Kidney glomerular epithelial cell (primary cell): ENCODE measurements at places on chromosomes 4 and X.

DNA sequence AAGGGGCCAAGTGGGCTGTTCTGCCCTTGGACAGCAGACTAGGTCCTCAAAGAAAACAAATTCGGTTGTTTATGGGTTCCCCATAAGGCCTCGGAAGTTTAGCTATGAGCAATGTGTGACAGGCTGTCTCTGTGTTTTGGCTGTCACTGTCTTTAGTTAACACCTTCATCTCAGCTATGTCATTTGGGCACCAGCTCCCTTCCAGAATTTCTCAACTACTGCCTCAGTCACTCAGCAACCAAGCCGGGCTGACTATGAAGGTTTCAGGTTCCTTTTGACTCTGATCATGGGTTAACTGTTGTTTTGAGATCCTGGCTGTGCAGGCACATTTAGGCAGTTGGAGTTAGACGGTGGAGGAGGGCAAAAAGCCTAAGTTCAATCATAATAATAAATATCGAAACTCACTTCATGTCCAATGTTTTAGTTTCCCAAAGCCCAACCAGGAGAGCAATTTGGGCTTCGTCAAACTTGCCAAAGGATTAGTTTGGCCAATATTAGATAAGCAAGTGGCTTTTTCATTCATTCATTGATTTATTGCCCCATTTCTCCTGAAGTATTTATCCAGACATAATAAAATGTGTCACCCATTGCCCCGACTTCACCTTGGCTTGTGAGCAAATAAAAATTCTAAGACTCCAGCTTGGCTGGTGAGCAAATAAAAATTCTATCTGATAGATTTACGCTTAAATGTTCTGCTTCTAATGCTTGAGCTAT lies 9.1 kb upstream of the PAGE1 start:
- no peak for DNase-seq

DNA sequence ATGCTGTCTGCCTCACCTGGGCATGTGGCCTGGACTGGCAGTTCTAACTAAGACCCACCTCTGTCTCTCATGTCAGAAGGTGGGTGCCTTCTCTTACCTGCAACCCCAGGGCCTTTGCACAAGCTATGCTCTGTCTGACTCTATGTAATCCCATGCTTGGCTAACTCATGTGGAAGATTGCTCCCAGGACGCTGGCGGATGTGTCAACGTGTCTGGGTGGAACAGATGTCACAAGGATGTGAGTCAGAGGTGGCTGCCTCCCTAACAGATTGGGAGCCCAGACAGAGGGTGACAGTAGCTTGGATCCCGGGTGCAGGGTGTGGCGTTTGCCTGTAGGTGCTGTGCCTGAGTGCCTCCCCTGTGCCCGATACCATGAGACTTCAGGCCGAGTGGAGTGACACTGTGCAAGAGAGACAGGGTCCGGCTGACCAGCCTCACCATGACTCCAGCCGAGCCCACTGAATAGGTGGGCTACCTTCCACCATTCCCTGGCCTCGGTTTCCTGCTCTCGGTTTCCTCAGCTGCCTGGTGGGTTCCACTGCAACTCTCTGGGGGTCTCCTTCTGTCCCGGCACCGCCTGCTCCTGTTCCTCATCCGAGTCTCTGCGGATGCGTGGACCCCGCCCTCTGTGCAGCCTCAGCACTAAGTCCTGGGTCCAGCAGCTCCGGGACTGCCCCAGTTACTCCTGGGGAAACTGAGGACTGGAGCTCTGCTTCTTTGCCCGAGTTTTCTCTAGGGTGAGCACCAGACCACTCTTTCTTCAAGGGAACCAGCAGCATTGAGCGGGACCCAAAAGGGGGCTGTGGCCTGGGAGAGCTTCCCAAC lies 11.0 kb downstream of the SH3BP2 start:
- DNase-seq = no peak

DNA sequence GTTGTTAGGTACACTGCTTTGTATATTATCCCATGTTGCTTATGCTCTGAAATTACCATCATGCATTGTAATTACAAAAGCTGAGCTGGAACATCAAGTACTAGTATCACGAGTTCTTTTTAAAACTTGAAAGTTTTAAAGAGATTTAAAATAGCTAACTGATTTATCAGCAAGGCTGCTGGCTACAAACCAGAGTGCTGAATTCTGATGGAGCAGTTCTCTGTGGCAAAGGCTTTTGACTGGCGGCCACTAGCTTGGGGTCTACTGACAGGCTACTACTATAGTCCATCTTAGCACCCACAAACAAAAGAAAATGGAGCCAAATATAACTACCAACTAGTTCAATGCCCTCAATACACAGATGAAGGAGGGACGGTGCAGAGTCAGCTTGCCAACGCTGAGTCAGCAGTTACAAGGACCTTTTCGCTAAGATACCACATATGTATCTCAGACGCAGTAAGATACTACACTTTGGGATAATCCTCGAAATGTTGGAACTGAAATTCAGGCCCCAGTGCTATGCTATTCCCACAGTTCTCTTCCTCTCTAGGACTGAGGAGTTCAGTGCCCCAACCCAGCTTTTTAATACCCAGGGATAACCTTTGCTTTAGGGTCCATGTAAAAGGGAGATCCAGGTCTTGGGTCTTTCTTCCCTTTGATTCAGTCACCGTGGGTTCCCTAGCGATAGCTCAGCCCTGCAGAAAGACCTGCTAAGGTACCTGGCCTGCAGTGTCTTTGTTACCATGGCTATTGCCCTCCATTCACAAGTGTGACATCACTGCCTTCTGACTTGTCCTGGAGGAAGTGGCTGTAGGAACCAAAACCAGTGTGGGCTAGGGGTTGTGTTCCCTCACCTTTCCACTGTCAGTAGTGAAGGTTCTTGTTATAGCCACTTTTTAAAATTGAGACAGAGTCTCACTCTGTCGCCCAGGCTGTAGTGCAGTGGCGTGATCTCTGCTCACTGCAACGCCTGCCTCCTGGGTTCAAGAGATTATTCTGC lies 22.8 kb downstream of the MFAP3L start:
- DNase-seq = no peak

DNA sequence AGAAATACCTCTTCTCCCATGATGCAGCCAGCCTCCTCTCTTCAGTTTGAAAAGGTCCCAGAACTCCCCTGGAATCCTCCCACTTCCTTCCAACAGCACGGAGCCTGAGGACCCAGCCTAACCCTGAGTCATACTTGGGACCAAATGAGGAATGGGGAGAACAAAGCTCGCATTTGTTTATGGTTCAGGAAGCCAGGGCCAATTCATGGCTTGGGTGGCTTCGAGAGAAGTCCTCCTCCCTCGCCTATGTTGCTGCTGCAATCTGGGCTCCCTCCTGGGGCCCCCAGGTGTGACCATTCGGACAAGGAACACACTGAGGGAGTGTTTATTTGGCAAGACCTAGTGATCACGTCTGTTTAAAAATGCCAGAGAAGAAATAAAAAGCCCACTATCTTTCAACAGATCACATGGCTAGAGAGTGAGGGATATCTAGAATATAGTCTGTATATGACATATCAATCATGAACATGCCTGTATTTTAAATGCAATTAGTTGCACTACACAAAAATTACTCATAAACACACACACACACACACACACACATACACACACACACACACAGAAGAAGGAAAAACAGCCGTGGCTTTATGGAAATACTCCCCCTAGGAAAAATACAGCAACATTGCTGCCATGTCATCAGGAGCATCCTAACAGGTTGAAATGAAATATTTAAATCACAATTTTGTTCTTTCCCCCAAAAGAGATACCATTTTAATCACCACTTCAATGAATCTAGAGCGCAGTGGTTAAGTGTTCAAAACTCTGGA lies 155.7 kb upstream of the MAP3K15 start:
- peak; percentile 43 for DNase-seq

- no peak for DNase-seq
Measured at GRCh38 chr4:7841894-7842293, 97.8 kb downstream of the AFAP1 start.

GRCh38 chrX:103585411-103586313 lies at the start of gene TCEAL4:
TCEAL4 (plus strand) TSS chrX:103585515; CDS start chrX:103586676, 1,161 bp downstream.
- DNase-seq = no peak

DNA sequence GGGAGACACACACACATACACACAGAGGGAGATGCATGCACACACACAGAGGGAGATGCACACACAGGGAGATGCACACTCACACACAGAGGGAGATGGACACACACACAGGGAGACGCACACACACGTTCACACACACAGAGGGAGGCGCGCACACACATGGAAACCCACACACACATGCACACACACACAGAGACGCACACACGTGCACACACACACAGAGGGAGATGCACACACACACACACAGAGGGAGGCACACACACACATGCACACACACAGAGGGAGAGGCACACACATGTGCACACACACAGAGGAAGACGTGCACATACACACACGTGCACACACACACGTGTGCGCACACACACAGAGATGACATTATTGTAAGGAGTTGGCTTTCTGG lies 79.1 kb downstream of the HMX1 start:
- no peak for DNase-seq

GRCh38 chr4:158523990-158524535 lies 2.4 kb downstream of the RXFP1 start:
- DNase-seq = no peak

DNA sequence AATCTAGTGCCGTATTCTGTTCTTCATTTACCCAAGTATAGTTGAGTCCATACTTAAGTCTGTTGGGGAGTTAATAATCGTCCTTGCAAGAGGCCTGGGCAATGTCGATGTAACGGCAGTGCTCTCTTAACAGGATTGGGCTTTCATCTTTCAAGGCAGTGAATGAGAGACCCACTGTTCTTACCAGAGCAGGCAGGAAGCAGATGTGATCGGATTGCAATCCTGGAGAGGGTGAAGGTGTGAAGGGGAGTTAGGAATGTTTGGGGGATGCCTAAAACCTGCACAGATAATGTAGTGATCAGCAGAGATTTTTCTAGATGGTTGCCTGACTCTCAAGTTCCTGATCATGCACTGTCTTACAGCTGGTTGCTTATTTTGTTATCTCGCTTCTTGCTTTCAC lies 308.4 kb downstream of the AFF2 start:
- no peak for DNase-seq

GRCh38 chr4:79057772-79058171 lies 118.5 kb upstream of the PAQR3 start:
- no peak for DNase-seq

DNA sequence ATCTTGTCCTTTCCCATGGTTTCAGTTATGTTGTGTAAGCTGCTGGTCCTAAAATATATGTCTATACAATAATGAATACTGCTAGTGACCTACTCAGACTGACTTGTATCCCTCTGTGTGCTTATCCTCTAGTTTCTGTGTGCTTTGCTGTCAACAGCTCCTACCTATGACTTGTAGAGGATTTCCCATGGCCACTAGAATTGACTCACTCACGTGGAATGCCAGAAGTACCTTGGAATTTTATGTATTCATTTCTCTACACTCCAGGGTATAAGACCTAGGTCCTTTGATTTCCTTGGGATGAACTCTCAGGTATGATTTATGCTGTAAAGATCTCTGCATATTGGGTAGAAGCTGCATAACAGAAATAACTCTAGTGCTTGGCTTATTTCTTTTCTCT lies 279.9 kb upstream of the SLIT2 start:
- DNase-seq = peak; percentile 66

DNA sequence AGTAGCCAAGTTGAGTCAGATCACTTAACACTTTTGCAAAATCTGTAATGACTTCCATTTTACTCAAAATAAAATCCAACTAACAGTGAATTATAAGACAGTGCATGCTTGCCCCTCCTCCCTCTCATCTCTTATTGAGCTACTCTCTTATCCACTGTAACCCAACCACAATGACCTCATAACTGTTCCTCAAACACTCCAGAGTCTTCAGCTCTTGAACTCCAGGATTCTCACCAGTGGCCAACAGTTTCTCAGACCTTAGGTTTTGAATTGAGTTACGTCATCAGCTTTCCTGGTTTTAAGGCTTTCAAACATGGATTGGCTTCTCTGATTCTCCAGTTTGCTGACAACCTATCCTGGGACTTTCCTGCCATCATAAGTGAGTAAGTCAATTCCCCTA lies 938.3 kb downstream of the RAB28 start:
- no peak for DNase-seq

DNA sequence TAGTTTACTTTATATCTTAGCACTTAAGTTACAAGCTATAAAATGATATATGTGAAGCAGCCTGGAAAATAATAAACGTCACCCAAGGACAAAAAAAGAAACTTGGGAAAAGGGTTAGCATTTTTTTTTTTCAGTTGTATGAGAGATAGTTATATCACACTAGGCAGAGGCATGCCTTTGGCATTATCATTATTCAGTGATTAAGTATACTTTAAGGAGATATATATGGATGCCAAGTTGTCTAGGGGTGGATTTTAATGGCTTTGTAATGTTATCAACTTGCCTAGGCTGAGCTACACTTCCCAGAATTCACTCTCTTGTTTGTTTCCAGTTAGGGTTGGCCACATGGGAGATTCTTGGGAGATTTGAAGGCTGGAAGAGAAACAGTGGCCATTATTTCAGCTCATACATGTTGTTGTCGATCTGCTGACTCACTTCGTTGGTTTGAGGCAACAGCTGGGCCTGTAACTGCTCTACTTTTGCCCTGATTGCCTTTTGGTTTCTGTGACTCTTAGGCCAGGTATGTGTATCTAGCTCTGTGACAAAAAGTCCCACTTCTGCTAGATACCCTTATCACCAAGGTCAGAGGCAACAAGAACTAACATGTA lies 11.5 kb upstream of the SRPX start:
- DNase-seq = no peak
